ENCODE measurements at places on chromosomes 1 and 21. TPM values are rescaled to one million over a fixed set of nuclear protein-coding genes. Genes with fewer than 3 reads are reported as not detected.

MEX3A gene
- 2.3 TPM for total RNA-seq

TMEM183A gene
- 52.3 TPM for total RNA-seq

SLC27A3 gene
- 1.6 TPM for total RNA-seq

HMCN1 gene
- 0.01 TPM for total RNA-seq

RPTN gene
- total RNA-seq = not detected

KRTAP21-2 gene
- total RNA-seq = not detected

AQP10 gene
- not detected for total RNA-seq

CFH gene
- 5.6 TPM for total RNA-seq

FMO1 gene
- not detected for total RNA-seq

SH3BGRL3 gene
- 137 TPM for total RNA-seq

CREB3L4 gene
- 9.4 TPM for total RNA-seq

UMODL1 gene
- not detected for total RNA-seq

MAN1C1 gene
- 0.21 TPM for total RNA-seq
